ENCODE measurements at places on chromosomes 5 and 9.

GRCh38 chr5:179858241-179858585, 404 bp downstream of the MRNIP start:
- peak; percentile 37 for DNase-seq

DNA sequence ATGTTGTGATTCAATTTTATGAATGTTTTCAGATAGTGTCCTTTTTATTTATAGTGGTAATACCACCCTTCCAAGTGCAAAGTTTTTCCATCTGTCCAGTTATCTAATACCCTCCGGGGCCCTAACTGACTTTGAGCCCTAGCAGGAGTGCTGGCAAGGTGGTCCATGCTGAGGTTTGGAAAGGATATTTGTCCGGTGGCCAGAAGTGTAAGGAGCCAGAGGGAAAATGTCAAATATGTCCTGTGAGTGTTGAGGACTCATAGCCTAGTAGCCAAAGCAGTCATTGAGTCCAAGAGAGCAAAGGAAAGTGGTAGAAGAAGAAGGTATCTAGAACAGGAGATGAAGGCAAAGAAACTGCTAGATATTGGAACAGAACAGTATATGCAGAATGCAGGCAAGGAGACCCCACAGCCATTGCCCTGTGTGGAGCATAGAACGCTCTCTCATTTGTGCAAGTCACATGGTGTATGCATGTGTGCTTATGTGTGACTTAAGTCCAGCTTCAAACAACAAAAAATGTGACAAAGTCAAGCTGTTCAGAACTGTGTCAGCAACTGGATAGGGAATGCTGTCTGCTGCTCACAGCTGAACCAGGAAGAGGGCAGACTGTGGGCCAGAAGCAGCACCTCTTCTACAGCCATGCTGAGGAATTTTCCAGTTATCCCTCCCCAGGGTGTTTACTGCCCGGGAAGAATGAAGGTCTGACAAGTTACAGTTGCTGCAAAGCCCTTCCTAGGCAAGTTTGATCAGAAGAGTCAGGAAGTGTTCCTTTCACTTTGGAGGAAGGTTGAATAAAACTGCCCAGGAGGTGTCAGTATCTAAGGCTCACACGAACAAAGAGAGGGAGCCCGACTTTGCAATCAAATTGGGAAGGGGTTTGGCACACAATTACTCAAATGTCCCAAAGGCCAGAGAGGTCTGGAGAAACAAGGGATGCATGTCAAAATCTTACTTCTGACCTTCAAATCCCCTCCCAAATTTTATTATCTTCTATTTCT, 463.3 kb upstream of the DMAC1 start:
- DNase-seq: no peak

DNA sequence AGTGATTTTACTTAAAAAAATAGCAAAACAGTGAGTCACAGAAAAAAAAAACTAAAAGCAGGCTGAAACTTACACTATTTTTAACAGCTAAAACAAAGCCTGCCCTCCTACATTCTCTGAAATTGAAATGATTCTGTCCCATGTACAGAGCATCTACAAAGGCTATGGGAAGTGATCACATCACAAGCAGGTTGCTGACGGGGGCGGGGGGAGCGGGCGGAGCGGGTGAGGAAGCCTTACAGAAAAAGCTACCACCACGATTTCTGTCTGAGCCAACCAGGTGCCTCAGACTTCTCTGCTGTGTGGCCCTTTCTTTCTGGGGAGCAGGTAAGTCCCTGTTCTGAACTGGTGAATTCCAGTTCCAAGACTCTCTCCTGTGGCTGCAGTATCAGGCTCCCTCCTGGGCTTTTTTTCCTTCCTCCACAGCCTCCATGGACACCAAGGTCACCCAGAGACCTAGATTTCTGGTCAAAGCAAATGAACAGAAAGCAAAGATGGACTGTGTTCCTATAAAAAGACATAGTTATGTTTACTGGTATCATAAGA, 104.9 kb downstream of the ANKRD18B start:
- no peak for DNase-seq

DNA sequence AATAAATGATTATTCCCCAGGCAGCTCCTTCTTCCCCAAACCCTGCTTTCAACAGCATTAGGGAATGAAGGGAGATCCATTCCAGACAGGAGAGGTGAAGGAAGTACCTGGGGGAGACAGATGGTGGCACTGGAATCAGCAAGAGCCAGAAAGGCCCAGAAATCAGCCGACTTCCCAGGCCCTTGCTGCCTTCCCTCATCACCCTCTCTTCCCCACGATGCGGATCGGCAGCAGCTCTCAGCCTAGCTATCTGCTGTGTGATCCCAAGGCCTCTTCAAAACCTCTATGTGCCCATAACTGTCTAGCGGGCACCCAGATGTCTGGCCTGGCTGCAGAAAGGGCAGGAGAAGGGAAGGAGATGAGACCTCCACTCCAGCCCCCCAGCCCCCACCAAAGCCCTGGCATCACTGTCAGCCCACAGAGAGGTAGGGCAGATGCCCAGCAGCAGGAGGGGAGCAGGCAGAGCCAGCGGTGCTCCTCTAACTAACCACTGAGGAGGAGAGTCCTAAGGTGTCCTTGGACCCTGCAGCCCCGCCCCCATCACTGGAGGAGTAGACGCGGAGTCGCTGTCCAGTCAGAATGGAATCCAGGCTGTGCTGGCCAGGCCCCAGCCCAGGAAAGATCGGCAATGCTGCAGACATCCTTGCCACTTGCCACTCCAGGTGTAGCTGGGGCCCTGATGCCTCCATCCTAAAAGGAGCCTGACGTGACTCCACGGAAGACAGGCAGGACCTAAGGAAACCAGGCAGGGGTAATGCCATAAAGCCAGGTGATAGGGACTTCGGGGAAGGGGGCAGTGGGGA, 12.7 kb downstream of the CNTFR start:
- DNase-seq: no peak

- no peak for DNase-seq
These were observed 167.4 kb upstream of the CD180 start for GRCh38 chr5:67363963-67364362.

- DNase-seq: no peak
These were observed 1032.5 kb downstream of the DTWD2 start for GRCh38 chr5:117955831-117956230.

All from bronchial epithelial cell (primary cell).